ENCODE measurements at places on chromosomes 3 and 15.

GRCh38 chr15:70133296-70133695, 35.6 kb upstream of the TLE3 start:
- no peak for DNase-seq

- no peak for DNase-seq
These were observed 89.4 kb downstream of the PLXNA1 start for GRCh38 chr3:127072221-127072771.

- no peak for DNase-seq
These were observed 178.2 kb upstream of the CGNL1 start for GRCh38 chr15:57198131-57198530.

- DNase-seq: no peak
These were observed 8.4 kb downstream of the DUOX2 start for GRCh38 chr15:45105586-45105985.

- no peak for DNase-seq
These were observed 11.0 kb downstream of the CCRL2 start for GRCh38 chr3:46417841-46418611.

DNA sequence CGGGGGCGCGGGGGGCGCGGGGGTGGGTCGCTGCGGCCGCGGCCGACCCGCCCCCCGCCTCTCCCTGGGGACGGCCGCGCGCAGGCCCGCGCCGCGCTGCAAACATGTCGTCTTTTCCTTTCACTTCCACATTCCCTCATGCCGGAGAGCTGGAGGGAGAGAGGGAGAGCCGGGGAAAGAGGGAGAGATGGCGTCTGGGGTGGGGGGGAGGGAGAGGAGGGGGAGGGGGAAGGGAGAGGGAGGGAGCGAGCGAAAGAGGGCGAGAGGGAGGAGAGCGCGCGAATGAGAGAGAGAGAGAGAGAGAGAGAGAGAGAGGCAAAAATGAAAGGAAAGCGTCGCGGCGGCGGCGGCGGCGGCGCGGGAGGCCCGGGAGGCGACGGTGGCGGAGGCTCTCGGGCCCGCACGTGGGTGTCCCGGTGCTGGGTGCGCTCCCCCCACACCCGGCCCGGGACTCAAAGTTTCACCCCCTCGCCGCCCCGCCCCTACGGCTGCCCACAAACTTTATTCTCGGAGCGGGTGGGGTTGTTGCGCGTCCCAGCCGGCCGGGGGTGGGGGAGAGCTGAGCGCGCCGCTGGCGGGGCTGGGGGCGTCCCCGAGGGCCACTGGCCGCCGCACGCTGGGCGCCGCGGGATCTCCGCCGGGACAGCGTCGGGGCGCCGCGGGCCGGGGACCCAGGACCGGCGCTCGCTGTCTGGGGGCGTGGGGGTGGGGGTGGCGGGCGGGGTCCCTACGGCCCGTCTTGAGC, 731 bp downstream of the ZNF710 start:
- DNase-seq: no peak

DNA sequence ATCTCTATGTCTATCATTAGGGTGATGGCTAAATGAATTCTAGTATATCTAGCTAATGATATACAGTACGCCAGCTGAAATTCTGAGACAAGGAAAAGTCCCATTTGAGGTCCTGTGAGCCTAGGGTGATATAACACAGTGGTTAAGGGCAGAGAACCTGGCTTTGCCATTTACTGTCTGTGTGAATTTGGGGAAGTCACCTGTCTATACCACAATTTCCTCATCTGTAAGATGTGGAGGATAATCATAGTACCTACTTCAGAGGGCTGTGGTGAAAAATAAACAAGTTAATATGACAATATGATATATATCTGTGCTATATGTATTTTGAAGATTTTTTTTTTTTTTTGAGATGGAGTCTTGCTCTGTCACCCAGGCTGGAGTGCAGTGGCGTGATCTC, 9.8 kb upstream of the ANKDD1A start:
- no peak for DNase-seq

- no peak for DNase-seq
These were observed 93.9 kb downstream of the EOMES start for GRCh38 chr3:27628026-27628750.

- no peak for DNase-seq
These were observed 83.4 kb downstream of the MESD start for GRCh38 chr15:80906159-80906766.

GRCh38 chr15:58451826-58452225, 20.0 kb downstream of the LIPC start:
- no peak for DNase-seq

DNA sequence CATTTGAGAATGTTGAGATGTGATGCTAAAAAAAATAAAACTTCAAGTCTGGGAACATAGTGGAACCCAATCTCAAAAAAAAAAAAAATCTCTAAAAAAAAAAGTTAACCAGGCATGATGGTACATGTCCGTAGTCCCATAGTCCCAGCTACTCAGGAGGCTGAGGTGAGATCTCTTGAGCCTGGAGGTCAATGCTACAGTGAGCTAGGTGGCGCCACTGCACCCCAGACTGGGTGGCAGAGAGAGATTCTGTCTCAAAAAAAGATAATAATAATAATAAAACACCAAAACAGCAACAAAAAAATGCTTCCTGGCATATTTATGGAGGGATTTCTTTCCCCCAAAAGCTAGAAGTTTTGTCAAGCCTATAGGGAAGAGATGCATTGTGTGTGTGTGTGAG, 361.6 kb downstream of the ROBO1 start:
- no peak for DNase-seq

DNA sequence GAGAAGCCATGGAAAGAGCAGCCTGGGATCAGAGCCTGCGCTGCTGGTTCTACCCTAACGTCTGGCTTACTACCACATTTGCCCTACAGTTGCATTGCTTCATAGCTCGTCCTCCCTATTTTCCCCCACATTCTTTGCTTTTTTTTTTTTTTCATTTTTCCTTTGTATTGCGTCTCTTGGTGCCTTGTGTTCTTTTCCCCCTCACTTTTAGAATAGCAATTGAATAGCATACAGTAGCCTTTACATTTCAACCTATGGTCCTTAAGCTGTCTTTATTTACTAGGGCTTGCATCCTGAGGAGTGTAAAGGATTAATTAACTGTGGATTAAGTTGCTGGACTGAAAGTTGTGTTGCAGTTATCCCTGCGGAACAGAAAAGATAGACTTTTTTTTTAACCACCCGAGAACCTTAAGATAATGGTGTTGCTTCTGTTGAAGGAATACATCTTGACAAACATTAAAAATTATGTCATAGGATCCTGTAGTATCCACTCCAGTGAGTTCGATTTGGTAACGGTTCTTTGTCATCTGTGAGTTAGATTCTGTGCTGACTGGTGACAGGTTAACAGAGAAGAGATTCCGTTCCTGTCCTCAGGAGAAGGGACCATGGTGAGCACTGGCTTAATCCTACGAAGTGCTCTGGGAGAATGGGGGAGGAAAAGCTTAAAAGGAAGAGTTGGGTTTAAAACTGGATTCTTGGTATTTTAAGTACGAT, 417.4 kb upstream of the NAALADL2 start:
- peak; percentile 72 for DNase-seq

- DNase-seq: no peak
These were observed 127.2 kb upstream of the DPH6 start for GRCh38 chr15:35673093-35673684.

DNA sequence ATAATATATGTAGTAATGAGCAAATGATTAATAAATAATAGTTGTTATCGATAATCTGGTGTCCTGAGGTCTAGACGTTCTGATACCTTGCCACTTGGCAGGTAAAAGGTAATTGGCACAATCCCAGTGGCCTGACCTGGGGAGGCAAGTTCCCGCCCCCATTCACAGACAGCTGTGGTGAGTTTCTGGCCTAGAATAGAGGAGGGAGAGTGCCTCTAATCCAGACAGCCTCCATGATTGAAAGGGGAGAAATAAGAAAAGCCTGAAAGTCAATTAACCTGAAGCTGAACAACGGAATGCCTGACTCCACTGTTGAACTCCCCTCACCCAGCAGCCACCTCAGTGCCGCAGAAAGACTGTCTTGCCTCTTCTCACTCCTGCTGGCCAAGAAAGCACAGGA, 38.1 kb upstream of the SV2B start:
- no peak for DNase-seq

GRCh38 chr15:88649286-88649733, 10.5 kb downstream of the ISG20 start:
- DNase-seq: peak; percentile 70

DNA sequence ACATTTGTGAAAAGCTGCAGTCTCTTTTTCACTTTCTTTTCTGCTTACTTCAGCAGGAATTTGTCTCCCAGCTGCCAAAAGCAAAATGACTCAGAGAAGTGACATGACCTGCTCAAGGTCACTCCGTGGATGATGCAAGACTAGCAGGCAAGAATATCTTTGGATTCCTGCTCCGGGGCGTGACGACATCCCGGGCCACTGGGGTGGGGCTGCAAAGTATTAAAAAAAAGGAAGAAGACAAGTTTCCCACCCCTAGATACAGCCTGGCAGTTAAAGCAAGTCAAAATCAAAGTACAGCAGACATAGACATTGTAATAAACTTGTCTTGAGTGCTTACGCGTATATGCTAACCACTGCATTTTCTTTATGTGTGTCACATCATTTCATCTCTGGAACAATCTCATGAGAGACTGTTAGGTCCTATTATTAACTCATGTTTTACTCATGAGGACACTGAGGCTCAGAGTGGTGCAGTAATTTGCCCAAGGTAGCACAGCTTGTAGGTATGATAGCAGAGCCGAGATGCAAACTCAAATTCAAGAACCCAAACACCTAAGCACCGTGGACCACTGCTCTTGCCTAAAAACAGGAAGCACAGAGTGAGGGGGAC, 485.2 kb upstream of the PROK2 start:
- DNase-seq: peak; percentile 97

- DNase-seq: no peak
These were observed 405.9 kb downstream of the SOX2 start for GRCh38 chr3:182117583-182117982.

GRCh38 chr15:49380912-49381311, 42.1 kb upstream of the FGF7 start:
- no peak for DNase-seq

- no peak for DNase-seq
These were observed 120.1 kb upstream of the NMNAT3 start for GRCh38 chr3:139797724-139798343.

- DNase-seq: no peak
These were observed 136.3 kb upstream of the ABHD17C start for GRCh38 chr15:80558631-80559319.

GRCh38 chr15:58066042-58066867, 744 bp upstream of the ALDH1A2 start:
- DNase-seq: peak; percentile 13

DNA sequence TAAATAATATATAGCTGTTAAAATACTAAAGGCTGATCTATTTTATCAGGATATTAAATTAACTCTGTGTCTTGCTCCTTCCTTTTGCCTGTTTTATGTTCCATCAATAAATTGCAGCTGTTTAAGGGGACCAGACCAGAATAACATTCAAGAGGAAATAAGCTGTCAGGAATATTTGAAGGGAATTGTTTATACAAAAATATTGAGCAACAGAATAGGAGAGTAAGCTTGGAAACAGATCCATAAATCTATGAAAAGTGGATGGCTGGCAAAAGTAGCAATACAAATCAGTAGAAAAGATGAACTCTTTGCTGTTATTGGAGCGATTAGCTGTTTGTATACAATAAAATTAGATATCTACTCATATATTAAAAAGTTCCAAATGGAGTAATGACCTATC, 36.2 kb upstream of the PLSCR2 start:
- no peak for DNase-seq

Data from stromal cell of bone marrow (primary cell).